ENCODE measurements at places on chromosomes 12 and 14.

DNA sequence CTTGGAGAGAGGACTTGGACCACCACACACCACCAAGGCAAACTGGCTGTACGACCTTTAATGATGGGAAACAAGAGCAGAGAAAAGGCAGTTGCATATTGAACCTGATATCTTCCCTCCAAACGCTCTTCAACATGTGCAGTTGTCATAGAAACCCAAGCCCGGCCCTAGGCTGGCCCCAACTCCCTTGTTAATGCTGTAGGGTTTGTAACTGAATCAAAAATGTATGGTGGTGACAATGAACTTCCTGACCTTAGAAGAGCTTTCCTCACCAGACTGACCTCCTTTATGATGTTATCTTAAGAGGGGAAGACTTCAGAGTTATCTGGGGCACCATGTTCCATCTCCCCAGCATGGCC, 12.3 kb downstream of the APOLD1 start:
- no peak for DNase-seq

DNA sequence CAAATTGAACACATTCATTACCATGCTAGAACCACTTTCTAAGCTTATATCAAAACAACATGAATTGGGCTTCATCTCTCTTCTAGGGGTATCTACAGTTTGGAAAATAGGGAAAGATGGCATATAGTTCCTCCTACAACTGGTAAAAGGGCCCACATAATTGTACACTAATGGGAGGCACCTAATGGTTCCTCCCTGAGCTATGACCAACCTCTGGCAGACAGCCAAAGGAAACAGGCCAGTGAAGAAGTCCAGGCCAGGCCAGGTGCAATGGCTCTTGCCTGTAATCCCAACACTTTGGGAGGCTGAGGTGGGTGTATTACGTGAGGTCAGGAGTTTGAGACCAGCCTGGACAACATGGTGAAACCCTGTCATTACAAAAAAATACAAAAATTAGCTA, 23.2 kb upstream of the APOF start:
- no peak for DNase-seq

DNA sequence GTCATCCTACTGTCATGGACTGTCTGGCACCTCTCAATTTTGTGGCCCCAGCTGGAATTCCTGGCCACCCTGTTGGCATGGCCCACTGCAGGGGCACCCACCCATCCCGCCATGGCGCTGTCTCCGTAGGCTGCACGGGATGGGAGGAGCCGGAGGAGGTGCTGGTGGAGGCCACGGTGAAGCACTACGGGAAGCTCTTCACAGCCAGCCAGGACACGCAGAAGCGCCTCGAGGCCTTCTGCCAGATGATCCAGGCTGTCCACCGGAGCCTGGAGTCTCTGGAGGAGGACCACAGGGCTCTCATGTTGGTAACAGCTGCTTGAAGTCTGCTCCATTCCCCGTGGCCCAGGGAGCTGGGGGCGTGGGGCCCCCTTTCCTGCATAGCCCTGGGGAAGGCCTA, 3.9 kb downstream of the CCDC197 start:
- no peak for DNase-seq

GRCh38 chr12:6980075-6980474, 9.4 kb downstream of the EMG1 start:
- DNase-seq, result no peak

DNA sequence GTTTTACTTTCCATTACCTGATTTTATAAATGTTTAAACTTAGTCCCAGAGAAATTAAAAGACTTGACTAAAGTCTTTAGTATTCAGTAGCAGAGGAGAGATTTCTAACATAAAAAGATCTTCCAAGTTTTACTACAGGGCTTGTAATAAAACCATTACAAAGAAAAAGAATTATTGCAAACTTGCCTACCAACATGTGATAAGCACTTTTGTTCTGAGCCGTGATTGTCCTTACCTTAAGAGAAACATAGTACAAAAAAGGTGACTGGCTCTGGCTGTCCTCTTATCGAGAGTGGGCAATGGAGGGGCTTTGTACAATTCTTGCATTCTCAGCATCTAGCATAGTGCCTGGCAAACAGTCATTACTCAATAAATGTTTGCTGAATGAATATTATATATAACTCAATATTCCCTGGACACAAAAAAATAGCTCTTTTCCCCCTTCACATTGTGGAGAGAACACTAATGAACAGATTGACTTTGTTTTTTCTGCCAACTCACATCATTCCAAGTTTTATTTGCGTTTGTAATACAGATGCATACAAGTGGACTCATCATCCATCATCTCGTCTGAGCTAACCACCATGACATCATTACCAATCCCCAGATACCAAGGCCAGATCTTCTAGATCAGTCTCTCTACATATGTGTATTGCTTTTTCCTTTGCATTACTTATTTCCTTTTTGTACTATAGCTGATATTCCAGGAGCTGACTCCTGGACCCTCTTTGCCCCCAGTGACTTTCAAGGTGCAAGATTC, 192.8 kb upstream of the EEA1 start:
- DNase-seq, result no peak

- DNase-seq, result no peak
Observed at GRCh38 chr14:98752660-98753059, 519.3 kb downstream of the BCL11B start.

DNA sequence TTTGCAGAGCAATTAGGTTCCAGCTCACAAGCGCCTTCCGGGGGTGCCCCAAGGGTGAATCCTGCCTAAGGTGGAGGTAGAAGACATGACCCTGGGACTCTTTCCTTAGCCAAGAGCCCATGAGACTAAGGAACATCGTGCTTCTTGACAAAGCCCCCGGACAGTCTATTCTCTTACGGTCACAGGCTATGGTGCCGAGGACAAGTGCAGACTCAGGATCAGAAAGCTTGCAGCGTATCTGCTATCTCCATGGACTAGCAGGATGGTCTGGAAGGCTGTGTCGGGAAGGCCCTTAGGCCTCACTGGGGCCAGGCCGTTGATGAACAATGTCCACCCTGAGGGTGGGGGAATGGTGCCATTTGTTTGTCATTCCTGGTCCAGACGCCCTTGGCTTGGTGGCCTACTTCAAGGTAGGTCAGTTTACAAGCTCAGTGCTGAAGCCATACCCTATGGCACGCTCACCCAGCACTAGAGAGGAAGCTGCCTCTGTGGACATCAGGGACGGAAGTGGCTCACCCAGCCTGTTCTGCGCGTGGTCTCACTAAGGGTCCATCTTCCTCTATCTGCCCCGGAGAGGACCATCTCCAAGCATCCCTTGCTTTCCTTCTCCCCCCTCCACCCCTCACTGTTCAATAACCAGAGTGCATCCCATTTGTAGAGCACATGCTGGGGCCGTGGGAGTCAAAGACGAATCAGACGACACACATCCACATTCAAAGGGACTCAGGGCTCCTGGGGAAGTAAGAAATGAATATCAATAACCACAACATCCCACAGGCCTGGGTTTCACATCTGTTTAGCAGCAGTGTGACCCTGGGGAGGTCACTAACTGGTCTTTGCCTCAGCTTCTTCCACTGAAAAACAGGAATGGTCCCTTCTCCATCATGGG, 45.0 kb upstream of the IQSEC3 start:
- DNase-seq, result no peak

Data from activated CD8-positive, alpha-beta memory T cell treated with anti-CD3 and anti-CD28 coated beads, Interleukin-2, amount 50 U/mL, for 4 hours (primary cell).